Tongue (tissue), 3 donors: ENCODE measurements at places on chromosomes 4 and X. TPM values are rescaled to one million over a fixed set of nuclear protein-coding genes. Genes with fewer than 3 reads are reported as not detected.

DNA sequence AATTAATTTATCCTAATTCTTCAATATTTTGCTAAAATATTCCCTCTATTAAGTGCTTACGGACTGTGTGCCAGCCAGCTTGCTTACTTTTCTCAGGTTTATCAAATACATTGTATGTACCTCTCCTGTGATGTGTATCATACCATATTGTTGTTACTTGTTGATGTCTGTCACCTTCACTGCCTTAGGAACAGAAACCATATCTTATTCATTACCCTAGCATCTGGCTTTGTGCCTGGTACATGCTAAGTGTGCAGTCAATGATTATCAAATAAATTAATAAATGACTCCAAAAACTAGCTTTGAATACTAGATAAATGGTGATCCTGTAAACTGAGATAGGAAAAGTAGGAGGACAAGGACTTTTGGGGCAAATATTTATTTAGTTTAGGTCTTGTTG lies 6.9 kb downstream of the CLCN3 start:
- DNase-seq = no peak

GRCh38 chr4:75142850-75143249 lies 209.9 kb downstream of the PARM1 start:
- no peak for DNase-seq

- no peak for DNase-seq
These were observed 71.0 kb downstream of the GPAT3 start for GRCh38 chr4:83606898-83607297.

- no peak for DNase-seq
These were observed 161.6 kb downstream of the IL15 start for GRCh38 chr4:141797966-141798365.

The PABPC1L2B gene
- not detected for total RNA-seq

DNA sequence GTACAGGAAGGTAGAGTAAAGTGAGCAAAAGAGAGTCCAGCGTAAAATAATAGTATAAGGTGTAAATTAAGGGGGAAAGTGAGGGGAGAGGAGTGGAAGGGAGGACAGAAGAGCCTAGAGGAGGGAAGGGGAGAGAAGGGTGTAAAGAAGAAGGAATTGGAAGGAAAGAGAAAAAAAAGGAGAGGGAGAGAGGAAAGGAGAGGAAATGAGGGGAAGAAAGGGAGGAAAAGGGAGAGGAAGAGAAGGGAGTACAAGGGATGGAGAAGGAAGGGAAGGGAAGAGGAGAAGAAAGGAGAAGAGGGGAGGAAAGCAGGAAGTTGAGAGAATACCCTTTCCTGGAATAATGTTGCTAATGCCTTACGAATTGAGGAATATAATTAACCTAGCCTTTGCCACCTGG lies 3.3 kb upstream of the FAT4 start:
- no peak for DNase-seq

DNA sequence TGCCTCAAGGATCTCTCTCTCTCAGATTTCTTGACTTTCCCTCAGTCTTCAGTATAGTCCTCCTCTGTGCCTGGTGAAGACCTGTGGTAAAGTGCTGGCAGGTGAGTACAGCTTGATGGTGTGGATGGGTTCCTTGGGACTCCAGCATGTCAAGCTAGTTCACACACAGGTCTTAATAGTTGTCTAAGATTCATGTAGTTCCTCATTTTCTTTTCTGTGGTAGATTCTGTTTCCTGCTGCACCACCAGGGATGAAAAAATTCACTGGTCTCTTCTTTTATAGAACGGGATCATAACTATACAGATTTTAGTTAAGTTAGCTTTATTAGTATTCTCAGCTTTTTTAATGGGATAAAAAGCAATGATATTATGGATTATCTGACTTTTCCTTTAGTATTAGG lies 32.5 kb upstream of the PAQR3 start:
- no peak for DNase-seq

- DNase-seq = no peak
These were observed 27.7 kb downstream of the MAML3 start for GRCh38 chr4:140126261-140126660.

The PPP3CA gene
- 78.2 TPM for total RNA-seq

DNA sequence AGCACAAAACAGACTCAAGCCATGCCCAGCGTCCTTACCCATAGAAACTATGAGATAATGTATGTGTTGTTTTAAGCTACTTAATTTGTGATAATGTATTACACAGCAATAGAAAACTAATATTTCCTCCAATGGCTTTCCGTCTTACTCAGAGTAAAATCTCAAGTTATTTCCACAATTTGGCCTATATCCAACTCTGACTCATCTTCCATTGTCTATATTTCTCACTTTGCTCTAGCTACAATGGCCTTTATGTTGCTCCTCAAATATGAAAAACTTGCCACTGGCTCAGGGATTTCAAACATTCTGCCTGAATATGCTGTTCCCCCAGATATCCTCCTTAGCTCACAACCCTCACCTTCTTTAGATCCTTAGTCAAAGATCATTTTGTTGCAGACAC lies 31.6 kb downstream of the IQCM start:
- no peak for DNase-seq

DNA sequence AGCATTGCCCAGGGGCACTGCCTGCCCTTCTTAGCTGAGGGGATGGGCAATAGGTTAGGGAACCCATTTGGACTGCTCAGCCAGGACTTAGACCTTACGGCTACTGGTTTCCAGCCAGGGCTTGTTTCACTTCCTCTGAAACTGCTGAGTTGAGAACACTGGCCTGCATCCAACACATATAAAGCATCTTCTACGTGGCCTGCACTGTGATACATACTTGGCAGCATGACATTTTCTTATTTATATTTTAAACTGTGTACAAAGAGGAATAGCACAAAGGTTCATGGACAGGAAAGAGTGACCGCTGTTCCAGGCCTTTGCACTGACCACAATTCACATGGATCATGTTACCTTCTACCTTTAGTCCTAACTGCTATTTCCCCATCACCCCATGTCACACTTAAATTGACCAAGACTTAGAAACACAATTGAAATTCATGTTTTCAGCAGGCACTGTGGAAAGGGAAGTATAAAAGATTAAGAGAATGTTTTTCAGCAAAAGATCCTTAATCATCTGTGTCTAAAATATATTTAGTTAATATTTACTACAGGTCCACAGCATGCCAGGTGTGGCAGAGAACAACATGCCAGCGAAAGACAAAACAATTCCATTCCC lies 43.7 kb downstream of the NLGN4X start:
- peak; percentile 8 for DNase-seq

The SLC49A3 gene
- 3.7 TPM for total RNA-seq

DNA sequence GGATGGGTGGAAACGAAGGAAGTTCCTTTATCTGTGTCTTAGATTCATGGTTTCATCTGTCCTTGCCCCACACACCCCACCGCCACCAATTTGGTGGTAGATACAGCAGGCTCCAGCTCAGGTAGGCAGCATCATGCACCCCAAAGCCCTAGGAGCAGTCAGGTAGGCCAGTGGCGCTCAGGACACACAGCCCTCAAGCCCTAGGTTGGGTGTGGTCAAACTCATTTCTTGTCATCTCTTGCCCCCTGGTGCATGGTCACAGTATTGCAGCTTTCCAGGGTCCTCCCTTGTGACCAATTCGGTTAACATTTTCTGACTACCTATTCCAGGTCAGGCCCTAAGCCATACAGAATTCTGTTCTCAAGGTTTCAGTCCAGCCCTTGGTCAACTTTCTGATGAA lies 14.5 kb upstream of the PRRG3 start:
- peak; percentile 37 for DNase-seq

DNA sequence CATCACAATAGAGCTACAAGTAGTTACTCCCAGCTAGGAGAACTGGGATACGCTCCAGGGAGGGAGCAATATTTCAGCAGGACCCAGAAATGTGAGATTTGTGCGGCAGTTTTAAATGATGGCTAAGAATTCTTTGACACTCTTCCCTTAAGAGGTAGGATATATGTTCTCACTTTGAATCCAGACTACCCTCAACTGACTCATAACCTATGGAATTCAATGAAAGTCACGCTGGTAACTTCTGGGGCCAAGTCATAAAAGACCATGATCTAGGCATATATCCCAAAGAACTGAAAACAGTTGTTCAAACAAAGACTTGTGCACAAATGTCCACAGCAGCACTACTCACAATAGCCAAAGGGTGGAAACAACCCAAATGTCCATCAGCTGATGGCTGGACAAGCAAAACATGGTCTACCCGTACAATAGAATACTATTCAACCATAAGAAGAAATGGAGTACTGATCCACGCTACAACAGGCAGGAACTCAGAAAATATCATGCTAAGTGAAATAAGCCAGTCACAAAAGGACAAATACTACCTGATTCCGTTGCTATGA lies 10.5 kb downstream of the CD99L2 start:
- DNase-seq = no peak

DNA sequence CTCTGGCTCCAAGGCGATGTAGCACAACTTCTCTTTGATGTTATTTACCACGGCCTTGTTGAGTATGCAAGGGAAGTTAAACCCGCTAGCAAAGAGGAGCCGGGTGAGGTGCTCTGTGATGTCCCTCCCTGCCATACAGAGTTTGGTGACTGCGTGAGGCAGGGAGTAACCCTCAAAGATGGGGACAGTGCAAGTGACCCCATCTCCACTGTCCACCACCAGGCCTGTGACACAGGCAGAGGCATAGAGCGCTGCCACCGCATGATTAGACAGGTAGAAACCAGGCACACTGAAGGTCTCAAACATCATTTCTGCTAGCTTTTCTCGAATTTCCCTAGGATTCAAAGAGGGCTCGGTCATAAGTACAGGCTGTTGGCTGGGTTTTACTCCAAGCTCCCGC lies 677 bp downstream of the ACTRT1 start:
- no peak for DNase-seq

DNA sequence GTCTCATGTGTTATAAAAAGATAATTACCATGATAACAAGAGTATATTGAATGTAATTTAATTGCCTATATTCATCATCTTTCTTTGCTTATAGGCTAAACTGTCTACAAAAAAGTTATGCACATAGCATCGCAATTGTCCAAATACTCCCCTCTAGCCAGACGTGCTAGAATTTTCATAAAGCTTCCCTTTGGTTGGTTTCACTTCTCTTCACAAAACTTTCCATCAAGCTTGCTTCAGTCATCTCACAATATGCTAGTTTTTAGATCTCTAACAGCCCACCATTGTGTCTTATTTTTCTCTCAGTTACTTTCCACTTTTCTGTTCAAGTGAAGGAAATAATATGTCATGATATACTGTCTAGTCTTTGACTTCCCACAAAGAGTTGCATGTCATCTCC lies 448.3 kb upstream of the SPANXN1 start:
- no peak for DNase-seq

The PCDH18 gene
- 95.8 TPM for total RNA-seq

DNA sequence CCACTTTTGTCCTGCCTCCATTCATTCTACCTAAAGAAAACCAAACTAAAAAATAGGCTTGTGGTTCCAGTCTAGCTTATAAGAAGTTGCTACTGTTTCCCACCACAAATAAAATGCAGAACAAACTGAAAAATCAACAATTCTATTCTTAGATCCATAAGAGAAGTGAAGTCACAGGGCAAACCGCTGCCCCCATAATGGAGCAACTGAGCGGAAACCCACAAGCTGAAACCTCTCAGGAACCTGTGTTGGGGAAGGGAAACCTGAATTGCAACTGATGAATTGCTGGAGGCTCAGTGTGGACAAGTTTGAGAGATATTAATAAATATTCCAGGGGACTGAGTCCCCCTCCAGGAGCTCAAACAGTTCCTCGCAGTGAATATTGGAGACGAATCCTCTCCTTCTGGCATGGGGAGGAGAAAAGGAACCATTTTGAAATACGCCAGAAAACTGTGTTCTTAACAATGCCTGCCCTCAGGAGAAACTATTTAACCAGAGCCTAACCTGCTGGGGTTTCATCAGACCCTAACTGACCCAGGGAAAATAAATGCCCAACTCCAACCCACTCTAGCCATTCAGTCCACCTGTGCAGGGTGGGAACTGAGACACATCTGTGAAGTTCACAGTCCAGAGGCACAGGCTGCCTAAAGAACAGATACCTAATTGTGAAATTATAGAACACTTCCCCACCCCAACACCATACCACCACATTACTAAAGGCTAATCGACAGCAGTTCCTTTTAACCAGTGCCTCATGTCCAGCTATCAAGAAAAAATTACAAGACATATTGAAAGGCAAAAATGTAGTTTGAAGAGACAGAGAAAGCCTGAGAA lies 22.8 kb upstream of the SH3RF1 start:
- no peak for DNase-seq

- no peak for DNase-seq
These were observed 30.8 kb upstream of the CD40LG start for GRCh38 chrX:136616987-136617685.

DNA sequence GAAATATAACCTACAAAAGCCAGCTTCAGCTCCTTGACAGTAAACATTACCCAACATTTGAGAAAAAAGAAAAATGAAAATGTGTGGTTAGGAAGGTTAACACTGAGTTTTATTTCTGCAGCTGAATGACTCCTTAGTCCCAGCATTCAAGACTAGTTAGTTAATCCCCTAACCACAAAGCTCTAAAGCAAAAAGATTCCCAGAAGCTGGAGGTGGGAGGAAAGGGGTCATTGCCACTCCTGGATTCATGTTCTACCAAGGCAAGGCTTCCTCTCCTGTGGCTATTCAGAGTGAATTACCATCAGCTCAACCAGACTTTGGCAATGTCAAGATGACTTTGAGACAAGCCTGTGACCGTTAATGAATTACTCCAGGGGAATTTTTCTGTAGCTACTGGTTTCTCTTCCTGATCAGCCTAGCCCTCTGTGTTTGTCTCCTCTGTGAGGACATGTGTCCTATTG lies 63.6 kb downstream of the HADH start:
- no peak for DNase-seq

DNA sequence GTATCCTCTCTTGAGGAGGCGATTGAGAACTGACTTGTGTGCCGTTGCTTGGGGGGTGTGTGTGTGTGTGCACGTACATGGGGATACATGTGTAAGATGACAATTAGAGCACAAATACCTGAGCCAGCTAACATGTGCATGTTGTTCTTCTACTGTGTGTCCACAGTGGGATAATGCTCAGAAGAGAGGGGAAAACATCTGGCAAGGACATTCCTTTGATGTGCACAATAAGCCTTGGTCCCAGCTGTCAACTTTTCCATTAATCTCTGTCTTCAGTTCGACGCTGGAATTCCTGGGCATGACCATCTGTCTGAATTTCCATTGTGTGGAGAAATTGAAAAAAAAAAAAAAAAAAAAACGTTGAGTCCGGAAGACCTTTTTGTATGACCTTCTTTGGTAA lies 592.0 kb upstream of the GALNTL6 start:
- no peak for DNase-seq
